Upper lobe of right lung (tissue), 1 donor: ENCODE measurements at places on chromosomes 12 and 14. TPM values are rescaled to one million over a fixed set of nuclear protein-coding genes. Genes with fewer than 3 reads are reported as not detected.

The LMNTD1 gene
- not detected for total RNA-seq

The RD3L gene
- not detected for total RNA-seq

The TNS2 gene
- 232 TPM for total RNA-seq

- H3K4me3 ChIP-seq: no peak overlapping the region
- DNase-seq: no peak
- H3K4me1 ChIP-seq: no peaks in the 10 kb centered on the region
- no peaks in the 10 kb centered on the region for H3K36me3 ChIP-seq
- H3K27ac ChIP-seq: no peak overlapping the region
Measured at GRCh38 chr12:79194595-79194994, 330.0 kb downstream of the SYT1 start.

DNA sequence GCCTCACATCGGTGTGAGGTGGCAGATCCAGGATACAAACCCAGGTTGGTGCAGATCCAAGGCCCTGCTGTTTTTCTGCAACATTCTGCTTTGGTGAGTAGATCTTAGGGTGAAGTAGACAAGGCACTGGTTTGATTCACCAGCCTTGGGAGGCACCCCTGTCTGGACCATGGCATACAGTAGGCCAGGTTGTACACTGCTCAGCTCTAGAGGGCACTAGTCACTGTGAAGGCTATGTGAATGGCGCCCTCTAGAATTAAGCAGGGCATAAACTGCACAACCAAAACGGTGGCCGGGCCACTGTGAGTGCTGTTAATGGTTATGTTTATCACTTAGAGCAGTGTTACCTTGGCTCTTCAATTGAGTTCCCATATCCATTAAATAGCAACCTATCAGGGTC is 280.6 kb upstream of the PWP1 start:
- no peaks in the 10 kb centered on the region for H3K36me3 ChIP-seq
- no peak overlapping the region for H3K4me3 ChIP-seq
- no peak overlapping the region for H3K27ac ChIP-seq
- DNase-seq: no peak
- H3K27me3 ChIP-seq: no peaks in the 10 kb centered on the region
- no peaks in the 10 kb centered on the region for H3K4me1 ChIP-seq

- no peaks in the 10 kb centered on the region for H3K36me3 ChIP-seq
- H3K27ac ChIP-seq: no peak overlapping the region
- no peak for DNase-seq
- no peaks in the 10 kb centered on the region for H3K27me3 ChIP-seq
- H3K4me3 ChIP-seq: no peak overlapping the region
Measured at GRCh38 chr14:68099495-68100045, 280.0 kb downstream of the RAD51B start.

DNA sequence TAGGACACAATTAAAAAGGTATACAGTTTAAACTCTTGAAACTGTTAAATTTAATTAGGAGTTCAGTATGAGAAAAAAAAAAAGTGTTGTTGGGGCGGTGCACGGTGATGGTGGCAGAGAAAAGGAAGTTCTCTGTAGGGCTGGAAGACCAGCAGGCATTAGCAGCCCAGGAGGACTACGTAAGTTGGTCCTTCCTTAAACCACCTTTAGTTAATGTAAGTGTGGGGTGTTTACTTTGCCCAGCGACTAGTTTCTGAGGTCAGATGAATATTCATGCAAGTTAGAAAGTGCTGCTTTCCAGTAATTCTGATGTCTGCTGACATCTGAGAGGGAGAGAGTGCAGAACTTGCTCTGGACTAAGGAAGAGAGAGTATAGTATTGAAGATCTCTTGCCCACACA is 54.9 kb downstream of the NKX2-1 start:
- H3K27me3 ChIP-seq: peaks cover 10% of the 10 kb centered on the region
- H3K36me3 ChIP-seq: no peaks in the 10 kb centered on the region
- no peaks in the 10 kb centered on the region for H3K4me1 ChIP-seq
- H3K27ac ChIP-seq: no peak overlapping the region
- DNase-seq: no peak

DNA sequence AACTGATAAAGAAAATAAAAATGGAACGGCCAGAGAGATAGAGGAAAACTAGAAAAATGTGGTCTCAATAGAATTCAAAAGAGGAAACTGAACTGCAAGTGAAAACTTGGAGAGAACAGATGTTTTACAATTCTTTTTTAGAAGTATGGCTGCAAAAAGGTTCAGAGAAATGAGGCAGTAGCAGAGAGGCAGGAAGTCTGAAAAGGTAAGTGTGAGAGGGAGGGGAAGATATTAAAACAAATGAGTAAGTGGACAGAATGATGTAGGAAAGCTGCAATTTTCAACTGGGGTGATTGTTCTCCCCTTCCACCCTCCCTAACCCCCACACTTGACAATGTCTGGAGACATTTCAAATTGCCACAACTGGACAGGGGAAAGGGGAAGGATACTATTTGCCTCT is 12.9 kb downstream of the BTBD7 start:
- H3K27me3 ChIP-seq: no peaks in the 10 kb centered on the region
- no peak for DNase-seq
- H3K4me3 ChIP-seq: no peak overlapping the region

- no peaks in the 10 kb centered on the region for H3K27me3 ChIP-seq
- no peak for DNase-seq
- no peaks in the 10 kb centered on the region for H3K36me3 ChIP-seq
- no peak overlapping the region for H3K27ac ChIP-seq
- H3K4me3 ChIP-seq: no peak overlapping the region
- peaks cover 4% of the 10 kb centered on the region for H3K4me1 ChIP-seq
Measured at GRCh38 chr14:35254736-35255135, 37.4 kb upstream of the PSMA6 start.

- H3K36me3 ChIP-seq: no peaks in the 10 kb centered on the region
- no peaks in the 10 kb centered on the region for H3K27me3 ChIP-seq
- no peak for DNase-seq
- H3K27ac ChIP-seq: no peak within 1 kb of the TSS
- H3K4me3 ChIP-seq: no peak within 1 kb of the TSS
Measured at GRCh38 chr12:86256163-86256562, at the start of gene MGAT4C. TSS of gene MGAT4C (minus strand) at chr12:86256391.

GRCh38 chr12:103994235-103994634 is 28.6 kb downstream of the TDG start:
- H3K4me3 ChIP-seq: no peak overlapping the region
- H3K27me3 ChIP-seq: no peaks in the 10 kb centered on the region
- peaks cover 13% of the 10 kb centered on the region for H3K36me3 ChIP-seq
- H3K4me1 ChIP-seq: no peaks in the 10 kb centered on the region

DNA sequence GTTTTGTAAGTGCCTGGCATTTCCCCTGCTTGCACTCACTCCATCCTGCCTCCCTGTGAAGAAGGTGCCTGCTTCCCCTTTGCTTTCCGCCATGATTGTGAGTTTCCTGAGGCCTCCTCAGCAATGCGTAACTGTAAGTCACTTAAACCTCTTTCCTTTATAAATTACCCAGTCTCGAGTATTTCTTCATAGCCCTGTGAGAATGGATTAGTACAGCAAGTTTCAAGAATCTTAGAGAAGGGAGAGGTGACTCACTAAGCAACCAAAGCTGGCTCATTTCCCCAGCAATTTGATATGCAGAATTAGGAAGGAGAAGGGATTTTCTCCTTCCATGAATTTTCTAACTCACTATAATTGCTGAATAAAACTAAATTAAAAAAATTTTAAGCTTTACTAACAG is 251.0 kb upstream of the FOXG1 start:
- H3K27ac ChIP-seq: no peak overlapping the region
- no peaks in the 10 kb centered on the region for H3K27me3 ChIP-seq
- no peaks in the 10 kb centered on the region for H3K4me1 ChIP-seq
- H3K4me3 ChIP-seq: no peak overlapping the region
- H3K36me3 ChIP-seq: no peaks in the 10 kb centered on the region

DNA sequence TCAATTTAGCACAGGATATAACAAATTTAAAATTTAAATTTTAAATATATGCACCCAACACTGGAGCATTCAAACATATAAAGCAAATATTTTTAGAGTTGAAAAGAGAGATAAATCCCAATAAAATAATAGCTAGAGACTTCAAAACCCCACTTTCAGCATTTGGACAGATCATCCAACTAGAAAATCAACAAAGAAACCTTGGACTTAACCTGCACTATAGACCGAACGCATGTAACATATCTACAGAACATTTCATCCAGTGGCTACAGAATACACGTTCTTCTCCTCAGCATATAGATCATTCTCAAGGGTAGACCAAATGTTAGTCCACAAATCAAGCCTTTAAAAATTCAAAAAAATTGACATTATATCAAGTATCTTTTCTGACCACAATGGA is 64.0 kb downstream of the SPTSSA start:
- no peak overlapping the region for H3K27ac ChIP-seq
- no peaks in the 10 kb centered on the region for H3K36me3 ChIP-seq
- no peak overlapping the region for H3K4me3 ChIP-seq
- H3K27me3 ChIP-seq: no peaks in the 10 kb centered on the region
- H3K4me1 ChIP-seq: no peaks in the 10 kb centered on the region

- peaks cover 18% of the 10 kb centered on the region for H3K4me1 ChIP-seq
- no peak overlapping the region for H3K27ac ChIP-seq
- DNase-seq: no peak
- H3K4me3 ChIP-seq: no peak overlapping the region
- H3K36me3 ChIP-seq: no peaks in the 10 kb centered on the region
Measured at GRCh38 chr12:10615532-10615931, 2.1 kb upstream of the MAGOHB start.
